Esophagus squamous epithelium (tissue), 5 donors: ENCODE measurements at places on chromosomes 12 and 14.

- DNase-seq: no peak
These were observed 11.1 kb downstream of the ERP27 start for GRCh38 chr12:14927267-14927666.

DNA sequence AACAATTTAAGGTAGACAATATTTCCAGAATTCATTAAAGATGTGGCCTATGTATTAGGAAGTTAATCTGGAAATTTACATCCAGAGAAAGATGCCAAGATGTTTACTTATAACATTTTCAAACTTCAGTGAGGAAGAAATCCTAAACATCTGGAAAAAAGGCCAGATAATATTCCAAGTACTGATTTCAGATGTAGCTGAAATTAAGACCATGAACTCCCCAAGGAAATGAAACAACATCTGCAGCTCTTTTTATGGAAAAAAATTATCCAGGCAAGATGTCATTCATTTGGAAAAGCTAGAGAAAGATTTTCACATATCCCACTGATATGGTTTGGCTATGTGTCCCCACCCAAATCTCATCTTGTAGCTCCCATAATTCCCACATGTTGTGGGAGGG lies 35.0 kb downstream of the GNG2 start:
- no peak for DNase-seq

- DNase-seq: no peak
These were observed 26.9 kb downstream of the ZFC3H1 start for GRCh38 chr12:71636704-71637115.

- no peak for DNase-seq
These were observed 264.3 kb upstream of the FOXN3 start for GRCh38 chr14:89681086-89682018.

DNA sequence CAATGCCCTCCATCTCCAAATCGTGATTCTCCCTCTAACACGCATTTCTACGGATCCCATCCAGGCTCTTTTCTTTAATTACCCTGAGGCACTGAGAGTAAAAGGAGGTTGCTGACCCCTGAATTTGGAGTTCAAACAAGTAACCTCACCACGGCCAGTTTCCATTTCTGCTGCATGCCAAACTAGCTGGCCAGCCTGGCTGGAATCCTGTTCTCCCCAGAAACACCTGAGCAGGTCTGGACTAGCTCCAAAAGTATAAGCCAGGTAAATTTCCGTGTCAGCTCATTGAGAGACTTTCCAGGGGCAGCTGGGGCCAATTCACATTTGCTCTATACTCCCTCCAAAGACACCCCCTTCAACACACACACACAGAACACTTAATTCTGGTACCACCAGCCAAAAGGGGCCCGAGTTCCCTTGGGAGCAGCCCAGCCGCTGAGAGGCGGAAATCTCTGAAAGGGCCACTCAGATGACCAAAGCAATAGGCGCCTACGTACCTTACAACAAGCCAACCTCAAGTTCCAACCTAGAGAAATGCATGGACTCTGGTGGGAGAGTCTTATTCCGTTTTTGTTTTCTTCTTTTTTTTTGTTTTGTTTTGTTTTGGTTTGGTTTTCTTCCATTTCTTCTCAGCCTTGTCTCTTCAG lies 131.4 kb downstream of the NDUFA12 start:
- no peak for DNase-seq

- no peak for DNase-seq
These were observed 43.9 kb upstream of the FBRSL1 start for GRCh38 chr12:132445884-132446632.

DNA sequence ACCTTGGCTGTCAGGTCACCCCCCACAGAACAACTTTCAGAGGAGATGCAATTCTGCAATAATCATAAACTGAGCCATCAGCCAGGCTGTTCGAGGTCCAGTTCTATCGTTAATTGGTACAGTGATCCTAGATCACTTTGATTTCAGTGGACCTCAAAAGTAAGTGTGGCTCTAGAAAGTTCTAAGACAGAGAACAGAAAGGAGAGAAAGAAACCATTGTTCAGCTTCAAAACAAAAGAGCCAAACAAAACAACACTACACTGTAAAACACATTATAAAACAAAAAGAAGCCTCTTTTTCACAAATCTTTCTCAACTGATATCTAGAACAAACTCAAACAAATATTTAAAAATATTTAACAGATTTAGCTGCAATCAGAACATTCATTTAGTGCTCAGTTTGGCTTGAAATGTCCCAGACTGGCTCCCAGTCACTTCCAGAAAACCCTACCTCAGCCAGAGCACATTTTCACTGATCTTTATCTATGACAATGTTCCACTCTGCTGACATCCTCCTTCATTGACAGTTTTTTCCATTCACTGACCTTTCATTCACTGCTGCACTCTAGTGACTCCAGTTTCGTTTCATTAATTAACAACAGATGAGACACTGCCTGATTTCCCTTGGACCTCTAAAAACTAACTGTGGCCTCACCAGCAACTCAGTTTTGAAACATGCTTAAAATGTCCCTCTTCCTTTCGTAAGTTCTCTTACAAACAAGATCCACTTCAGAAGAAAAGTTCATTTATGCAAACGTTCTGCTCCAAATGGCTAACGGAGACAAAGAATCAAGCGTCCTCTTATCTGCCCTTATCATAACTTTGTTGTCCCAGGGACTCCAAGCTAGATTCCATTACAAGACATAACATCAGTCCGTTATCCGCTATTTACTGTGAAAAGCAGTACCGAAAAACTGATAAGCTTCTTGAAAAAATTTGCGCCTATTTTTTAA lies 56.8 kb downstream of the DUSP16 start:
- DNase-seq: no peak
